Renal cortical epithelial cell (primary cell): ENCODE measurements at places on chromosomes 16 and 17.

GRCh38 chr17:43774304-43775250 is 4.2 kb downstream of the DUSP3 start:
- DNase-seq = no peak

DNA sequence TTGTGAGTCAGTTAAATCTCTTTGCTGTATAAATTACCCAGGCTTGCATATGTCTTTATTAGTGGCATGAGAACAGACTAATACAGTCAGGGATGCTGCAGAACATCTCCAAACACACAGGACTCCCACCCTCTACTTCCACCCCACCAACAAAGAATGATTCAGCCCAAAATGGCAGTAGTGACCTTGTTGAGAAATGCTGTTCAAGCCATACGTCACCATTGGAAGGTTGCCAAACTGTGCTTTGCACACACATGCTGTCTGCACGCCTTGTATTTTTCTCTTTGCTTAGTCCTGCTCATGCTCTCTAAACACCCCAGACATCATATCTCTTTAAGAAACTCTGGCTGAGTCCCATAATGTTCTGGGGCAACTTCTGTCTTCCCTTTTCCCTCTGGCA is 589.6 kb downstream of the WWOX start:
- DNase-seq = no peak

- no peak for DNase-seq
Observed at GRCh38 chr17:80718428-80718827, 173.8 kb downstream of the RPTOR start.

GRCh38 chr16:17194190-17194780 is 276.5 kb downstream of the XYLT1 start:
- no peak for DNase-seq

- no peak for DNase-seq
Observed at GRCh38 chr17:48592577-48592976, 1.0 kb downstream of the HOXB5 start.

DNA sequence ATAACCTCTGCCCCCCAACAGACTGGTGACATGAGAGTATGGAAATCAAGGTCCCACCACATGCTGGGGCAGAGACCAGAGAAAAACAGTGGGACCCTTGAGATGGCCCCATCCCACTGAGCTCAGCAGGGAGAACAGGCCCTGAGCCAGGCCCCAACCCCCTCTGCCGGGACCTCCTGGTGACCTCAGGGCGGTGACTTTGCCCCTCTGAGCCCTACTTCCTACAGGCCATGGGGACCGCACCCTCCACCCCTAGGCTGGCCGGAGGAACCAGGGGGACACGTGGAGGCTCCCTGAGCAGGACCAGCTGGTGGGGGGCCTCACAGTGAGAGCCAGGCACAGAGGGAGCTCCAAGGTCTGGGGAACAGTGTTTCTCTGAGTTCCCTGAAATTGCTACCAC is 13.8 kb upstream of the SRRM2 start:
- no peak for DNase-seq

DNA sequence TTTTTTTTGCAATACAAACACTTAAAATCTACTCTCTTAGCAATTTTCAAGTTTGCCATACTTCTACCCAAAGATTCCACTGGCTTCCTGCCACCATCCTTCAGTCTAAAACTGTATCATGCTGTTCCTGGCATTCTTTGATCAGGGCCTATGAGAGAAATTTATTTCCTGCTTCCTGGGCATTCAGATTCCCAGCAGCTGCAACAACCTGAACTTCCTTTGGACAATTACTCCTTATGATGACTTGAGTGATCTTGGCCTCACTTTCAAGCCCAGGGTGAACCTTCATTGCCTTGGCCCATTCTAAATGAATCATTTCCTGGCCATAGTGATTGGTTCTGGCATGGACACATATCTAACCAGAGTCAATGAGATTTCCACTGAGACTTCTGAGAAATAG is 18.0 kb upstream of the MON1B start:
- DNase-seq = peak; percentile 7

- peak; percentile 86 for DNase-seq
Observed at GRCh38 chr16:70715860-70716357, 30.1 kb upstream of the MTSS2 start.

- DNase-seq = no peak
Observed at GRCh38 chr16:63856537-63856936, 1265.3 kb downstream of the CDH11 start.

DNA sequence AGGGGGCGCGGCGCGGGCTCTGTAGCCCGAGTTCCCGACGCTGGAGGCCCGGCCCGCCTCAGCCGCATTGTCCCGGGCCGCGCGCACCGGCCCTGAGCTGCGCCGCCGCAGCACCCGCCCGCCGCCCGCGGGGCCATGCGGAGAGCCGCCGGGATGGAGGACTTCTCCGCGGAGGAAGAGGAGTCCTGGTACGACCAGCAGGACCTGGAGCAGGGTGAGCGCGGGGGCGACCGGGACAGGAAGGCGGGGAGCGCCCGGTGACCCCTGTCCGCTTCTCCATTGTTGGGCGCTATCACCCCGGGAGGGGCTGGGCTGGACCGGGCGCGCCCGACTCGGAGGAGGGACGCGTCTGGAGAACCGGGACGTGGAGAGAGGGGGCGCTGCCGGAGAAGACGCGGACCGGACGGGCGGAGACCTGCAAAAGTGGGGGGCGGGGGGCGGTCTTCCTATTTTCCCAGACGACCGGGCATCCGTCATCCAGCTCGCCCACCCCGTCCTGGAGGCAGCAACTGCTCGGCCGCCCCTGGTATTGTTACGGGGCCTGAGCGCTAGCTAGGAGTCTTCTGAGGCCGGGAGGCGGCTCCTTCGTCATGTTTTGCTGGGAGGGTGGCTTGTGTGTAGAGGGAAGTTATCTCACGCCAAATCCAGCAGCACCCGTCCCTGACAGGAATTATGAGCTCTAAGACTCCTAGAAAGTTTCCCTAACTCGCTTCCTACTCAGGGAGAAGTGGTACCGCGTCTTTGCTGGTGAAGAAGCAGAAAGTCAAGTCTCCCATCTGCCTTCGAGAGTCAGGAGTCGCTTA is 678 bp downstream of the CDR2L start:
- DNase-seq = no peak

- DNase-seq = no peak
Observed at GRCh38 chr17:8243827-8244226, 4.0 kb downstream of the CTC1 start.

DNA sequence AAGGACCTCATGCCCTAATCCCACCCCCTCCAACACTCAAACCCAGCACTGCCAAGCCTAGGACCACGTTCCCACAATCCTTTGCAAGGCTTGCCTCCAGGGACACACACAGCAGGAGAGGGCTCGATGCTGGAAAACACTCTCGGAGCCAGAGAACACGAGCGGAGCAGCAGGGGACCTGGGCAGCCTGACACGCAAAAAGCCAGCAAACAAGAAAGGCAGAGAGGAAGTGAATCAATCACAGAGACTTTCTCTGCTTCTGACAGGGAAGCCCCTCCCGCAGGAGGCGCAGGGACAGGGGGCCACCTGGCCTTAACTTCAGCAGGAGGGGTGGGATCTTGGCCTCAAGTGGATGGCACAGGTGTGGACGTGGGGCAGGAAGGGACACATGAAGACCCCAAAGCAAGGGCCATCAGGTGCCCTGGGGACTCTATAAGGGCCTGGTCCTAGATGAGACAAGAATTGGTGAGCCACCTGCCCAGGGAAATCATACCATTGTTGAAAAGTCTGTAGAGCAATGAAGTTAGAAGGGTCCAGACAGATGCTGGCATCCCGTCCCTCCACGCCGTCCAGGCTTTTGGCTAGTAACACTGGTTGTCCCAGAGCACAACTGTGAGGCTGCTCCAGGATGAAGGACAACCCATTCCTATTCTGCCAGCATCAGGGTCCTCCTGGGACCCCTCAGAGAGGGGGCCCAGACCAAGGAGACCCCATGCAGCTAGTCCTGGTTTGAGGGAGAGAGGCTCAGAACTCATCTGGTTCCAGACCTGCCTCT is 2.2 kb downstream of the SDK2 start:
- no peak for DNase-seq

GRCh38 chr17:45646288-45646988 is 137.7 kb upstream of the CRHR1 start:
- DNase-seq = no peak

GRCh38 chr17:17729620-17730249 is 48.5 kb downstream of the RAI1 start:
- DNase-seq = no peak

DNA sequence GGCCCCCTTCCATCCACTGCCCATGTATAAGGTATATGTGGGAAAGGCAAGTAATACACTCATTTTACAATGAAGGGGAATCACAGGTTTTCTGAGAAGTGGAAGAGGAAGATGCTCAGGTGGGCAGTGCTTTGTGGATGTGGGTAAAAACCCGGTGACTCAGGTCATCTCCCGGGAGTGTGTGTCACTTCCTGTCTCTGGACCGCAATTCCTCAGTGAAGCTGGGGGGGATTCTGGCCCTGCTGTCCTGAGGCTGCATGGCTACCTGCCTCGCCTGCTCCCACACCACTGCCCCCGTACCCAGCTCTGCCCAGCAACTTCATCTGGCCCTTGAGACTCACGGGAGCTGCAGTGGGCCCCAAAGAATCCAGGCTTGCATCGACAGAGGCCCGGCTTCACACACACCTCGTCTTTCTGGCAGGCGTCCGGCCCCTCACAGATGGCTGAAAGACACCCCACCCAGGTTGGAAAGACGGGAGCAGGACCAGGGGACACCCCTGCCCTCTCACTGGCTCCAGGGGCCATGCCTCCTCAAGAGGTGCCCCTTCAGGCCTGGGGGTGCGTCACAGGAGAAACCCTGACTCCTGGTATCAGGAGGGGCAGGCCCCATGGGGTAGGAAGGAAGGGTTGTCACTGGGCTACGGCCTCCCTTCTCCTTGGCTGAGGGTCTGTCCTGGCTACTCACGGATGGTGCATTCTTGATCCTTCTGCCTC is 882 bp downstream of the SCARF1 start:
- peak; percentile 50 for DNase-seq

GRCh38 chr16:70685061-70685937 is 554 bp downstream of the MTSS2 start:
- no peak for DNase-seq

- no peak for DNase-seq
Observed at GRCh38 chr16:25390761-25391160, 133.1 kb upstream of the ZKSCAN2 start.

- no peak for DNase-seq
Observed at GRCh38 chr16:77823067-77823466, 34.7 kb downstream of the VAT1L start.

GRCh38 chr17:4919511-4920047 is 12.5 kb upstream of the GP1BA start:
- DNase-seq = no peak

DNA sequence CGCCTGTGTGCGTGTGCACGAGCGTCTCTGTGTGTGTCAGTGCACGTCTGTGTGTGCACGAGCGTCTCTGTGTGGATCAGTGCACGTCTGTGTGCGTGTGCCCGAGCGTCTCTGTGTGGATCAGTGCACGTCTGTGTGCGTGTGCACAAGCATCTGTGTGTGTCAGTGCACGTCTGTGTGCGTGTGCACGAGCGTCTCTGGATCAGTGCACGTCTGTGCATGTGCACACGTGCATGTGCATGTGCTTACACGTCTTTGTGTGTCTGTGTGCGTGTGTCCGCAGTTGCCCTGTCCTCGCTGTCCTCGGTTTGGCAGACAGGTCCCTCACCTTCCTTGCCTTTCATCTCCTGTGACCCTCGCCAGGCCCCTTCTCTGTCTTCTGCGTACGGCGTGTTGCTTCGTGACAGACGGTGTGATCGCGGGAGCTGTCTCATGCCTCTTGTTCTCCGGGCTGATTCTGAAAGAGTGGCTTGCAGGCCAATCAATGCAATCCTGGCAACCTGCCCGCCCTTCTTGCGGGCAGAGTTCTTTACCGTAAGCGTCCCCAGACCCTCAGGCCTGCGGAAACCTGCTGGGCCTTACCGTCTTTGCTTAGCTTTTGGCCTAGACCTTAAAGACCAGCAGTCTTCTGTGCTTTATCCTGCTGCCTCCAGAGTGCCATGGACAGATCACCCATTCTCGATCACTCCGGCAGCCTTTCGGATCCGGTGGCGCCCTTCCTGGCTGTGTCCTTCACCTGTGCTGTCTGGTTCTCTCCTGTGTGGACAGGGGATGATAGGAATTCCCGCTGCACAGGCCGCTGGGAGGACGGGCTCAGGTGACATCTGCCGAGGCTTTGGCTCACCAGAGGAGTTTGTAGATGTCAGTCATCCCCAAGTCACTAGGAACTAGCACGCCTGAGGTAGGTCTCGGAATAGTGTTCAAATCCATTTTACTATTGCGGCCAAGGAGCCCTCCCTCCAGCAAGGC is 18.5 kb downstream of the MLYCD start:
- DNase-seq = no peak

- DNase-seq = no peak
Observed at GRCh38 chr17:46163929-46164594, 29.2 kb downstream of the KANSL1 start.

DNA sequence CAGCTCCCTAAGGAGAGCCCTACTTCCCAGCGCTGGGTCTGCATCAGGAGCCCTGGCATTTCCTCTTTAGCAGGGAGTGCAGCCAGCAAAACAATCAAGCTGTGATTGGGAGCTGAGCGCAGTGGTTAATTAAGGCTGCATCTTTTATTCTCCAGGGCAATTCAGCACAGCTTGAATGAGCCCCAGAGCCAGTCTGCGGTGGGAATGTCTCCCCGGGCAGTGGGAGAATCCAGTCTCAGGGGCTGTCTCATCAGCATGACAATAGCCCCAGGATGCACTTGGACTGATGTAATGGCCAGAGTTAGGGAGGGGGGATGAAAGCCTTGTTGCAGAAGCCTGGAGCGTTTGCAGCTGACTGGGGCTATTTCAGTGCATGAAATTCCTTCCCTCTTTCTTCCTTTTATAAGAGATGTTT is 292.6 kb upstream of the SOX9 start:
- DNase-seq = peak; percentile 3

GRCh38 chr16:12339686-12340085 is 363.2 kb downstream of the SNX29 start:
- peak; percentile 28 for DNase-seq

- DNase-seq = no peak
Observed at GRCh38 chr16:49455181-49455990, 81.8 kb downstream of the C16orf78 start.

DNA sequence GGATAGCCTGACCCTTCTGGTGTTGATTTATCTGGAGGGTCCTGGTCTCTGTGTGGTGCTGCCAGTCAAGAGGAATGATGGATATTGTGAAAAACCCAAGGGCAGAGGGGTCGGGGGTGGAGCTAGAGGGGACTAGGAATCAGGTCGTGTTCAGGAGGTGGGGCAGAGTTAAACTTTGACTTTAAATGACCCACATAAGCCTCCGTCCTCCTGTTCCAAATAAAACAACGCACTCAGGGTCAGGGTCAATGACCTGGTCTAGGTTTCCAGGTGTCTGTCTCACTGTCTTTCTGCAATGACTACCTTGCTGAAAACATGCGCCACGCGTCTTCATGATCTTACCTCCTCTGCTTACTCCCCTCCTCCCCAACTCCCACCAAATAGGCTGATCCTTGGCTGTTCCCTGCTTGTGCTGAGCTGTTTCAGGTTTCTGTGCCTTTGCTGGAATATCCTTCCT is 14.7 kb downstream of the AOC3 start:
- DNase-seq = no peak
